ENCODE measurements at places on chromosomes 6 and 20.

DNA sequence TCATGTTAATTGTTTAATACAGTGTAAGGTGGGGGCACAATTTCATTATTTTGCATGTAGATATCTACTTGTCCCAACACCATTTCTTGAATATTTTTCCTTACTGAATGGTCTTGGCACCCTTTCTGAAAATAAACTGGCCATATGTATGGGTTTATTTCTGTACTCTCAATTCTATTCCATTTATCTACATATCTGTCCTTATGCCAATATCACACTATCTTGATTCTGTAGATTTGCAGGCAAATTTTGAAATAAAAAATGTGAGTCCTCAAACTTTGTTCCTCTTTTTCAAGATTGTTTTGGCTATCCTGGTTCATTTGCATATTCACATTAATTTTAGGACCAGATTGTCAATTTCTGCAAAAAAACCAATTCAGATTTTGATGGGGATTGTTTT is 34.8 kb downstream of the SCGN start:
- no peak for DNase-seq
- no peaks in the 10 kb centered on the region for H3K4me1 ChIP-seq
- no peak overlapping the region for H3K27ac ChIP-seq
- H3K36me3 ChIP-seq = no peaks in the 10 kb centered on the region
- no peak overlapping the region for H3K4me3 ChIP-seq

GRCh38 chr6:108755257-108756240 is 92.7 kb upstream of the ARMC2 start:
- peaks cover 18% of the 10 kb centered on the region for H3K27me3 ChIP-seq
- H3K36me3 ChIP-seq = no peaks in the 10 kb centered on the region
- H3K4me1 ChIP-seq = peaks cover 3% of the 10 kb centered on the region
- no peak overlapping the region for H3K4me3 ChIP-seq
- DNase-seq = no peak

- DNase-seq = no peak
- no peak overlapping the region for H3K4me3 ChIP-seq
Observed at GRCh38 chr20:63930971-63931553, 25.2 kb downstream of the UCKL1 start.

DNA sequence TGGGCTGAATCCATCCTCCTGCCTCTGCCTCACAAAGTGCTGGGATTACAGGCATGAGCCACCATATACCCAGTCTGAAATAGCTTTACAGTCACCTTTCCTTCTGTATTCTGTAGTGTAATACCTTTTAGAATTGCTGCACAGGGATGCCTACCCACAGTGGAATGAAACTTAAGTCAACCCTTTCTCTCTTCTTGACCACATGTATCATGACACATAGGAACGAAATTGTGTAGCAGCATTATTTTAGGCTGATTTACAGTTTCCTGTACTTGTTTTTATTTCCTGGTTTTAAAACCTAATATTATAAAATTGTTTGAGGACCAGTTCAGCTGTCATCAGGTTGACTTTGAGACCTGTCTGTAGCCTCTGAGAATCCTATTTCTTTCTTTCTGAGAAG is 297.8 kb downstream of the ZFAND3 start:
- peaks cover 2% of the 10 kb centered on the region for H3K27me3 ChIP-seq
- DNase-seq = no peak
- peaks cover 20% of the 10 kb centered on the region for H3K36me3 ChIP-seq
- no peak overlapping the region for H3K4me3 ChIP-seq

DNA sequence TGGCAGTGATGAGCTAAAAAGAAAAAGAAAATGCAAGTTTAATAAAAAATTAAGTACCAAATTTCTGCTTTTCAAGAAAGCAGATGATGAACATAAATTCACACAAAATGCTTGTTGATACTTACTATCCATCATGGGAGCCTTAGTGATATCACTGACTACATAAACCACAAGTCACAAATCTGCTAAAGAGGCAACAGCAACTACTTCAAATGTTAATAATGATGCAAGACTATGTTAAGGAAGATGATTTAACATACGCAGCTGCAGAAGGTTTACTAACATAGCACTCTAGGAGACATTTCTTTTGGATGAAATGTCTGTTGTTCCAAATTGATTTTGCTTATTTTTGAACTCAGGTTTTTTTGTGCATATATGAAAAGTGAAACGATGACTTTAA is 18.6 kb downstream of the FYN start:
- no peak overlapping the region for H3K4me3 ChIP-seq
- no peaks in the 10 kb centered on the region for H3K27me3 ChIP-seq
- no peak overlapping the region for H3K27ac ChIP-seq
- peaks cover 6% of the 10 kb centered on the region for H3K36me3 ChIP-seq
- peaks cover 47% of the 10 kb centered on the region for H3K4me1 ChIP-seq

DNA sequence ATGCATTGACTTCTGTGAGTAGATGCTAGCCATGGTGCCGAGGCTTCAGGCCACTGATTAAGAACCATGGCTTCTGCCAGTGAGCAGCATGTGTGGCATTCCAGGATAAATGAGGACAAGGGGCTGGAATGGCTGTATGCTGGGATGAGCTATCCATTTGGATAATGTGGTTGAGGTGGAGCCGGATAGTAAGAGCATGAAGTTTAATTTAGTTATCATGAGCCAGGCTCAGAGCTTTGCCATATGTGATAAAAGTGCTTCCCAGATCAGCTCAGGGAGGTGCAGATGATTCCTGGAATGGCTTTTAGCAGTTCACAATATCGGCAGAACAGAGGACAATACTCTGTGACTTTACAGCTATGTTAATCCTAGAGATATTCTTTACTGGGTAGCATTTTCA is 34.6 kb upstream of the RNF8 start:
- H3K27ac ChIP-seq = no peak overlapping the region
- H3K4me1 ChIP-seq = peaks cover 5% of the 10 kb centered on the region
- H3K36me3 ChIP-seq = peaks cover 7% of the 10 kb centered on the region
- no peak overlapping the region for H3K4me3 ChIP-seq
- DNase-seq = no peak

DNA sequence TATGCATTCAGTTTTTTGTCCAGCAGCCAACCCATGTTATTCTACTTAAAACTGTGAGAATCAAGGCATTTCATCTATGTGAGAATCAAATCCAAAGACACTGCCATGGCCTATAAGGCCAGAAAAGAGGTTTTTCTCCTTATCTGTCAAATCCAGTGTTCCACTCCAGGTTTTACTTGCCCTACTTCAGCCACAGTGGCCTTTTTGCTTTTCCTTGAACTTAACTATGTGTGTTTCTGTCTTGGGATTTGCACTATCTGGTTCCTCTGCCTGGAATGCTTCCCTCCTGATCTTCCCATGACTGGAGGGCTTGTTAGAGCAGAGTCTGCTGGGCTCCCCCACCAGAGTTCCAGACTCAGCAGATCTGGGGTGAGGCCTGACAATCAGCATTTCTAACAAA is 113.1 kb upstream of the DOK5 start:
- no peak for DNase-seq
- H3K4me3 ChIP-seq = no peak overlapping the region
- H3K27ac ChIP-seq = no peak overlapping the region
- no peaks in the 10 kb centered on the region for H3K4me1 ChIP-seq
- no peaks in the 10 kb centered on the region for H3K36me3 ChIP-seq
- H3K27me3 ChIP-seq = peaks cover 4% of the 10 kb centered on the region

GRCh38 chr6:136016228-136017225 is 165.0 kb downstream of the PDE7B start:
- no peak overlapping the region for H3K4me3 ChIP-seq
- no peak overlapping the region for H3K27ac ChIP-seq
- H3K36me3 ChIP-seq = no peaks in the 10 kb centered on the region
- H3K4me1 ChIP-seq = no peaks in the 10 kb centered on the region
- no peak for DNase-seq

DNA sequence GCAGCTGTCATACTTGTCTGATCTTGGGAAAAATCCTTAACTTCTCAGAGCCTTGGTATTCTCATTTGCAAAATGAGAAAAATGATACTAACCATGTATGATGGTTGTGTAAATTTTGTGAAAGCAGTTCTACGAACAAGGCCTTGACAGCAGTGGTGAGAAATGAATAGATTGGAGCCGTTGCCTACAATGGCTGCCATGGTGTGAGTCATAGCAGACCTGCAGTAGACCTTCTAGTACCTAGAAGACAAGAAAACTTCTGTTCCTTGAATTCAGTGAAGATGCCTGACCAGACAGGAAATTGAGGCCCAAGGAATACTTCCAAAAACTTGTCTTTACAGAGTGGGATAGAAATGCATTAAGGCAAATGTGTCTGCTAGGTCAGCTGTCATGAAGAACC is 338.9 kb downstream of the QKI start:
- no peak for DNase-seq
- no peak overlapping the region for H3K27ac ChIP-seq
- H3K27me3 ChIP-seq = peaks cover 9% of the 10 kb centered on the region
- H3K4me1 ChIP-seq = peaks cover 22% of the 10 kb centered on the region
- H3K4me3 ChIP-seq = no peak overlapping the region

GRCh38 chr6:12012558-12013306 is 620 bp downstream of the HIVEP1 start:
- DNase-seq = peak; percentile 75
- peak overlapping the region; percentile 97 for H3K4me3 ChIP-seq
- H3K36me3 ChIP-seq = peaks cover 35% of the 10 kb centered on the region
- H3K27me3 ChIP-seq = no peaks in the 10 kb centered on the region
- peaks cover 67% of the 10 kb centered on the region for H3K4me1 ChIP-seq
- peak overlapping the region; percentile 99 for H3K27ac ChIP-seq

DNA sequence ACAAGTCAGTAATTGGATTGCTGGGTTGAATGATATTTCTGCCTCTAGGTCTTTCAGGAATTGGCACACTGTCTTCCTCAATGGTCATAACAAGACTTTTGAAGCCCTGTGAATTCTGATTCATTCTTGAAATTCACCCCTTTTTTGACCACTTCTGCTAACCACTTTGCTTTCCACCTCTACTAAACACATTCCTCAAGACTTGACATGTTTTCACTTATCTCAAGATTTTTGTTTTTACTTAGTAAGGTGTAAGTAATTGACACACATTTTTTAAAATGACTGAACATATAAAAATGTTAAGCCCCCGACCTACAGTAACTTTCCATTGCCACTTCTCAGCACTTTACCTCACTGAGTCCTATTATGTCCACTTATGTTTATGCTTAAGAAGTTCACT is 239.1 kb downstream of the GRM1 start:
- H3K27me3 ChIP-seq = no peaks in the 10 kb centered on the region
- H3K36me3 ChIP-seq = no peaks in the 10 kb centered on the region
- H3K4me1 ChIP-seq = no peaks in the 10 kb centered on the region
- no peak for DNase-seq

DNA sequence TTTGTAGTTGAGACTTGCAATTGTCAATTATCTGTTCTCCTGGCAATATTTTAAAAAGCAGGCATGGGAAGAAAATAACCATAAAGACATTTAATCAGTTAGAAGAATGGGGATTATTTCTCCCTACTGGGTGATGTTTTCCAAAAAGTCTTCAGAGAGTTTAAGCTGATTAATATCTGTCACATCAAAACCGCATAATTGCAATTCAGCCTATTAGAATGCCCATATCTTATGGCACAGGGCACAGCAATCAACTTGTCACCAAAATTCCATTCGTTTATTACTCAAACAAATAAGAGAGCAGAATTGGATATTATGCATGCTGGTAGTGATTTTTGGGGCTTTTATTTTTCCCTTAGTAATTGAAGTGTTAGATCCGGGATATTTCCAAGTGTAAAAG is 218.7 kb downstream of the RNF144B start:
- DNase-seq = no peak
- H3K4me1 ChIP-seq = no peaks in the 10 kb centered on the region
- H3K36me3 ChIP-seq = no peaks in the 10 kb centered on the region
- H3K27ac ChIP-seq = no peak overlapping the region
- H3K4me3 ChIP-seq = no peak overlapping the region
- peaks cover 9% of the 10 kb centered on the region for H3K27me3 ChIP-seq

- no peak for DNase-seq
- no peak overlapping the region for H3K27ac ChIP-seq
- H3K27me3 ChIP-seq = no peaks in the 10 kb centered on the region
- no peak overlapping the region for H3K4me3 ChIP-seq
Observed at GRCh38 chr6:47075168-47075567, 33.0 kb upstream of the ADGRF1 start.

DNA sequence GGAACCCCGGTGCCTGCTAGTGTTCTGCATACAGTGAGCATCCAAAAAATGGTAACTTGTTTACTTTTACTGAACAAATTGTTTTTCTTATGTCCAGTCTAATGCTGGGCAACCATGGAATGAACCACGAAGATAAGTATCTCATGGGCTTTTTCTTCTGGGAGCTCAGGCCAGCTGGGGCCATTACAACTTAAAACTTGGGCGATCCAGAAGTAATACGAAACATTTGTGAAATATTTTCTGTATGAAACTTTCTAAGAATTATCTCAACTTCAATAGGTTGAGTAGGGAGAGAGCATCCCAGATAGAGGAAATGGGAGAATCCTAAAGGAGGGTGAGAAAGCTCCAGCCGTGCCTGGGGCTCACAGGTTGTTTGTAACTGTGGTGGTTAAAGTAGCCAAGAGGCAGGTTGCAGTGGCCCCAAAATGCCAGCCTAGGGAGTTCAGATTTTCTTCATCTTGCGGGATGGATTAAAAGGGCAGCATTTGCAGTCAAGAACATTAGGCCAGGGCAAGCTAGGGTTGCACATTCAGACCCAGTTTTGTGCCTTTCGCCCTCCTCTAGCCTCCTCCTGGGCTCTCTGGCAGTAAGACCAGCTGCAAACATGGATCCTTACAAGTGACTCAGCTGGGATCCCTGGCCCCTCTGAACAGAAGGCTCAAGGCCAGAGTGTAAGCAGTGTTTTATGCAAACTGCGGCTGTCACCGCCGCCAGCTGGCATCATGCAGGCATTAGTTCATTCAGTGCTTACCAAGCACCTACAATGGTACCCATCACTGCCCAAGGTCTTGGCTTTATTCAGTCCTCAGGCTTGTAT is 41.5 kb downstream of the ELMO2 start:
- peak overlapping the region; percentile 93 for H3K4me3 ChIP-seq
- H3K4me1 ChIP-seq = peaks cover 32% of the 10 kb centered on the region
- no peak for DNase-seq

DNA sequence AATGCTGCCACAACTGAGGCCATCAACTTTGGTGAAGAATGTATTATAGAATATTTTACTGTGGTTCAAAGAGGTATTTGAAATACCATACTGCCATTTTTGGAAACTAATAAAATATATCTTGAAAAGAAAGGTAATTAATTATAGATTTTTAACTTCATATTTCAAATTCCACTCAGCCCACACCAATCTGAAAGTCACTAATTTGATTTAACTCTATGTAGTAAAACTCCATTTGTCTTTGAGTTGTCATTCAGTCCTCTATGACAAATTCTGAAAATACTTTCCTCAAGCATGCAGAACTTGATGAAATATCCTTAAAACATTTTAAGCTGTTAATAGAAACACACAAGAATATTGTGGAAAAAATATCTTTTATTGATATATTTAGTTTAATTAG is 1196.7 kb upstream of the CITED2 start:
- peaks cover 14% of the 10 kb centered on the region for H3K4me1 ChIP-seq
- H3K27ac ChIP-seq = no peak overlapping the region
- H3K4me3 ChIP-seq = no peak overlapping the region

DNA sequence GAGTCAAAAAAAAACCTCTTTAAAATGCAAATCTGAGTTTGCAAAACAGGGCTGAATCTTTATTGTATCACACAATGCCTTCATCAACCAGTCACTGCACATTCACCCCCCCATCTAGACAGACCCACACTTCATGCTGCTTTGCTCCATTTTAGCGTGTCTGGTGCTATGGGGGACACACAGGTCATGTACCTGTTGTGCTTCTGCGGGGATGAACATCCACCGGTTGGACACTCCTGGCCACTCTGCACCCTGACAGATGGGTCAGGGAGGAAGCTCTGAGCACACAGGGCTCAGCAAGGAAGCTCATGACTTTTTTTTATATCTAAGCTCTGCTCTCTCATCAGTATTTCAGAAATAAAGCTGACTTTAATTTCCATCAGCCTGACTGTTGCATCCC is 136.3 kb downstream of the PRND start:
- no peak overlapping the region for H3K4me3 ChIP-seq
- H3K4me1 ChIP-seq = no peaks in the 10 kb centered on the region
- no peak for DNase-seq
- H3K27me3 ChIP-seq = peaks cover 6% of the 10 kb centered on the region

All from nephron progenitor cell (in vitro differentiated cells).